ENCODE measurements at places on chromosomes 7 and 10.

GRCh38 chr10:120456626-120457430 is at the start of gene PLPP4:
PLPP4 (plus strand) TSS chr10:120457227; CDS start chr10:120457306, 79 bp downstream.
- DNase-seq: peak; percentile 69

- no peak for DNase-seq
Observed at GRCh38 chr7:118836933-118837332, 612.4 kb downstream of the ANKRD7 start.

DNA sequence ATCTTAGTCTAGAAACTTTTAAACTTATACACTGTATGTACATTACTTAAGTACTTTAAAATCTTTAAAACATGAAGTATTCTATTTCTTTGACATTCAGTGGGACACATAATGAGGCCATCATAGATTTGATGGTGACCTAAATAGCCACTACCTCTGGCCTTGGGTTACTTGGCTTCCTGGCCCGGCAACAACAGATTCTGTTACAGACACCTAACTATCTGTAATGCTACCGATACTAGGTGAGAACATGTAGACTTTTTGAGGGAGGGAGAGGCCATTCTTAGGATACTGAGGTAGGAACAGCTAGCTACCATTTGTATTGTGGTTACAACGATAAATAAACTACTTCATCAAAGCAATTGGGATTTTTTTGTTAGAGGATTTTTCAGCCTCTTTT is 154.7 kb upstream of the KAT6B start:
- no peak for DNase-seq

DNA sequence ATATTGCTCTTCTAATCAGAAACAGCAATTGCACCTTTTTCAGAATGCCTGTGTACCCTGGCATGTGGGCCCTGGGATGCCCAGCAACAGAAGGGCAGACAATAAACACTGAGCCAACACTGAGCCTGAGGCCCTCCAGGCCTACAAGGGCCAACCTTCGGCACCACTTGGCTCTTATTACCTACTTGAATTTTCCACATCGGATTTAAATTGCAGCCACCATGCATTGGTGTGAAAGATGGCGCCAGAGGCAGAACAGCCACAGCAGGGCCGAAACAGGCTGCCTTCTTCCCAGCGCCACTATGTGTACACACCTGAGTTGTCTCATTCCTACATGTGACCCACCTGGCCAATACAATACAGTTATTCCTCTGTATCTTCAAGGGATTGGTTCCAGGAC is 51.4 kb upstream of the EZH2 start:
- DNase-seq: no peak

DNA sequence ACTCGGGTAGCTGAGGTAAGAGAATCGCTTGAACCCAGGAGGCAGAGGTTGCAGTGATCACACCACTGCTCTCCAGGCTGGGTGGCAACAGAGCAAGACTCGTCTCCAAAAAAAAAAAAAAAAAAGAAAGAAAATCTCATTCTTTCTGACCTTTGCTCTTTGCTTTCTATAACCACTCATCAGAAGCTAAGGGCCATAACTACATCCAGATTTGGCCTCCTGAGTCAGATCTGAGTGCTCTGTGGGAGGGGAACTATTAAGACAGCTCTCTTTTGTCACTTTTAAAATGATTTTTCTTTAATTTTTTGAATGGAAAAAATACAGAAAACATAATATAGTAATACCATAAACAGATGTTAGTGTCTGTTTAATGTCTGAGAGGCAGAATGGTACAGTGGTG is 210.1 kb downstream of the KIAA1217 start:
- DNase-seq: no peak

- DNase-seq: no peak
Observed at GRCh38 chr7:55515569-55516279, 56.6 kb downstream of the VOPP1 start.

- DNase-seq: no peak
Observed at GRCh38 chr7:44285561-44285960, 39.8 kb downstream of the CAMK2B start.

DNA sequence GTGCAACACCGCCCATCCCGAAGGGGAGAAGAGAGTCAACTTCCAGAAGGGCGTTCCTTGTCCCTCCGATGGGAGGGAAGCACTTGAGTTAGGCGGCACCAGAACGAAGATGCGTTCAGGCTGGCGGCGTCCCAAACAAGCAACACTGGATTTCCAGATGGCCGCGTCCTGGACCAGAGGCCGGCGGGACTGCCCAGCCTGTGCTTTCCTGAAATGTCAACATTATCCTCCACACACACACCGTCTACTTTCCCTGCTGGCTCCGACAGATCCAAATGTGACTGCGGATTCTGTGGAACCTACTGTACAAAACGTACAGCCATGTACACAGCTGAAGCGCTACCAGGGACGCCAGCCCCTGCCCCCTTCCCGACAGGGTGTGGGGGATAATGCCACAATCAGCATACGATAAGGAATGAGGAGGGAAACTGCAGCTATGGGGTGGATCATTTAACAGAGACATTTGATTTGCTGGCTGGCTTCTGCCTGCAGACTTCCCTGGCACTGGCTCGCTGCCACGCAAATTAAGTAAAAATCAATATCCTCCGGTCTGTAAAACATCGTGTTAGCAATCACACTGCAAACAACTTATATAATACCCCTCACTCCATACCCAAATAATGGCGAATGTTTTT is 82.1 kb downstream of the ZRANB1 start:
- no peak for DNase-seq

DNA sequence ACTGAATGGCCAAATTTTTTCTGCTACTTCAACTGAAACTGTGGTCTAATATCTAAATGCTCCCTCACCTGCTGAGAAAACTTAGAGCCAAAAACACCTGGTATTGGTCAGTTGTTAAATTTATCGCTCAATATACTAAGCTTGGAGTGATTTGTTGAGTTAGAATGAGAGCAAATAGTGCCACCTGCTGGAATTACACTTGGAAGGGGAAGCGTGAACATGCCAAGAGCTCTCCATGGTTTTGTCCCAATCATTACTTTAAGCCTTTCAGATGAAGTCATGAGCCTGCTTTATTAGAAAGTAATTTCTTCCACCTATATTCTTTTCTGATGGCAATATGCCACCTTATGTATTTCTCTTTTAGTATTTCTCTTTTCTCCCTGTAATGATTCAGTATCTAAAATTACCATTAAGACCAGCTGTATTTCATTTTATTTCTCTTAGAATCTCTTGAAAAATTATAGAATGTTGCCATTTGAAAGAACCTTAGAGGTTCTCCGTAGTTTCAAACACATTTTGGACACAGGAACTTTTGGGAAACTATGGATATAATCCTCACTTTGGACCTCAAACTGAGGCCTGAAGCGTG is 447.8 kb upstream of the C7orf33 start:
- DNase-seq: peak; percentile 60

DNA sequence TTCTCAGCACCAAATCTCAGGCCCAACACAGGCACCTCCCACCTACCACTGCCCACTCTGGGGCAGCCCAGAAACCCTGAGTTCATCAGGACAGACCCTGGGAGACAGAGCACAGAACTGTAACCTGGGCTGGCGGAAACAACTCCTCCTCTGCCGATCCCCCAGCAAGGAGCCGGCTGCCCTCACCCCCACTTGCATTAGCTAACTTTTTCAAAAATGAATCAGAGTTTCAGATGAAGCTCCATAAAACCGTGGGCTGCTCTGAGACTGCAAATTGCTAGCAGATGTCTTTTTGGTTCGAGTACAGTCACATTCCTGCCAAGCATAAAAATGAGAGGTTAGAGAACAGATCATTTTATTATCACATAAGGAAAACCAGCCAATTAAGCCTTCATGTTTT is 93.4 kb upstream of the PARD3 start:
- no peak for DNase-seq

DNA sequence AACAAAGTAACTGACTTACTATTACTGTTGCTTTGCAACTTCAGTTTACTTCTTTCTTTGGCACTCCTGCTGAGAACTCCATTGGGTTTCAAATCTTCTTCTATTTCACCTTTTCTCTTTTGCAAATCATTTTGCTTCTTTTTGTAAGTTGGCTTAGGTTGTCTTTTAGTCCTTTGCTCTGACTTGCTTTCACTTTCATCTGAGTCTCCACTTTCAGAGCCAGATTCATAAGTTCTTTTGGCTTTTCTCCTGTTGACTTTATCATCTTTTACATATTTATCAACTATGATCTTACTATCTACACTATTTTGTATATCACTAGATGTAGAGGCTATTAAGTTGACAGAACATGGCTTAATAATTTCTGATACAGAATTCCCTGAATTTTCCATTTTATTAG is 73.4 kb downstream of the NRBF2 start:
- no peak for DNase-seq

DNA sequence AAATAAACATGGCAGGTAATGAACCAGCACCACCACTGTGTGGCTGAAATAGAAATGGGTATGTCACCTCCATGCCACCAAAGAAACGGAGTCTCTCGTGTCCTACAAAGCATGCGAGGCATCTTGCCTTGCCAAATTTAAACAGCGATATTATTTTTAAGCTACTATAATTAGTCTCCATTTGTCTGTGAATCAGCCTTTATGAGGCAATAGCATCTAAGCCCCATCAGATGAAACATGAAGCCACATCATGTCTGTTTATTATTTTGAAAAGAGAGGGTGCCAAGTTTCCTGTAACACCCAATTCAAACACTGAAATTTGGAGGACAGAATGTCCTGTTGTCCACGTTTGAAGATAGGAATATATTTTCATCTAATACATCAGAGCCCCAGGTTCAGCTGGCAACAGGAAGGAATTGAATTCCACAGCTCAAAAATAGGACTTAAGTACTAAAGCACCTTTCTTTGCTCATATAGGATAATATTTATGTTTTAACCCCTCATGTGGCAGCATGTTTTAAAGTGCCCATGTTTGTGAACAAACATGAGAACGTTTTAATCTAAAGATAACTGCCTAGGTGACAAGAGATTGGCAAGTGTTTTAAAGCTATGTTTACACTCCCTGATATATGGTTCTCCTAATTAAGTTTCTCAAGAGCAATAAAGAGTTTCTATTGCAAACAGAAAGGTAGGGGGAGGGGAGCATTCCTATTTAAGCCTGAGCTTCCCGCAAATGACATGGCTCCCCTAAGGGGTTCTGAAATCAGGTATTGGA is 86.8 kb downstream of the SORBS1 start:
- no peak for DNase-seq

DNA sequence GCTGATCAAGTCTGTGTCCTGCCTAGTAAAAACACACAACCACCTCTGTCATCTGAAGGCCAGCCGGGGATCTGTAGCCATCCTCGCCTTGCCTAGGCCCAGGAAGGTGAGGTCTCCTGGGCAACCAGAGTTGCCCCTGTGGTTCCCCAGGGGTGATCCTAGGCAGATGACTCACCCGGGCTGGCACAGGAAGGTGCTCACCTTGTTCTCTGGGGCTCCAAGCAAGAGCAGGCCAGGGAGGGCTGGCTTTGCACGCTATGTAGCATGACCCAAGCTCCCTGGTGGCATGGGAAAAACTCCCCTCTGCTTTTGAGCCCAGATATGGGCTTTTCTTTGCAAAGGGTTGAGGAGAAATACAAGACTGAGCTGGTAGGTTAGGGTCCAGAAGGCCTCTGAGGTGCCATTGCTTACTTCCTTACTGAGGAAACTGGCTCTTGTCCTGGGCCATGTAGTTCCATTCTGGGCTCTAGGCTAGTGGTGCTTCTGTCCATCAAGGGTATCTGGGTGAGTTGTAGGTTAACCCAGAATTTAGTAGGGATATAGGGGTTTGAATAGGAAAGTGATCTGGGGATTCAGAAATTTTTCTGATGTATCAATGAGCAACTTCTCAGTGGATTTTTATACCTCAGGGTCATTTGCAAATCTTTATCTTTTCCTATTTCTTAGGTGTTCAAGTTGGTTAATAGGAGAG is 112.0 kb downstream of the NT5C2 start:
- no peak for DNase-seq

- DNase-seq: no peak
Observed at GRCh38 chr10:8122611-8123369, 68.3 kb downstream of the GATA3 start.

GRCh38 chr10:74530981-74531380 is 295.4 kb upstream of the KAT6B start:
- DNase-seq: no peak

DNA sequence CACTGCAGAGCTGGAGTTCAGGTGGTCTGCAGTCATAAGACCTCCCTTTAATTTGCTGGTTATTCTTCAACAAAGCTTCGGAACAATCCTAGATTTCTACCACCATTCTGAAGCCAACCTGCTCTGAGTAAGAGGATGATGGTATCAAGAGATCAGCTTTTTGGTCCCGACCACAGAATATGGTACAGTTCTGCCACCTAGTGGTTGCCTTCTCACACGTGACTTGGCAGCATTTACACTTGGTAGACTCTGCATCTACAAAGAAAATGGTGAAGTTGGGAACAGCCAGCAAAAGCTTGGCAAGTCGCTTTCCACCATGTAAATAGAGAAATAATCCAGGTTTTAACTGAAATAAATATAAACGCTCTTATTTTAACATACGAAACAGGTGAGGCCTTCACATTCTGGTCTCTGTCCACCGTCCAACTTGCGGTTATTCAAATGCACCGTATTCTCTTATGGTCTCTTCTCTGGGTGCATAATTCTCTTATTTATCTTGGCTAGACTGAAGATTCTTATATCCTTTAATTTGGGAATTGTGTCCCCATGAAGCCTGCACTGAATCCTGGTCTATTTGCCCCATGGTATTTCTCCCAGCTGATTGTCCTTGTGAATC is 173.9 kb upstream of the GRM3 start:
- peak; percentile 80 for DNase-seq
